ENCODE measurements at places on chromosomes 16 and 17.

DNA sequence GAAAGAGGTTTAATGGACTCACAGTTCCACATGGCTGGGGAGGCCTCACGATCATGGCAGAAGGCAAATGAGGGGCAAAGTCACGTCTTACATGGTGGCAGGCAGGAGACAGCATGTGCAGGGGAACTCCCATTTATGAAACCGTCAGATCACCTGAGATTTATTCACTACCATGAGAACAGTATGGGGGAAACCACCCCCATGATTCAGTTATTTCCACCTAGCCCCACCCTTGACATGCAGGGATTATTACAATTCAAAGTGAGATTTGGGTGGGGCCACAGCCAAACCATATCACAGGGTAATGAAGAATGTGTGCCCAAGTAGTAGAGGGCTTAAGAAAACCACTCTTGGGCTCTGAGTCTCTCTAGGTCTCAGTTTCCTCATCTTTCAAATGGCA lies 85.1 kb downstream of the PRKCB start:
- no peak for DNase-seq

GRCh38 chr16:23245268-23245667 lies 56.8 kb upstream of the SCNN1B start:
- no peak for DNase-seq

DNA sequence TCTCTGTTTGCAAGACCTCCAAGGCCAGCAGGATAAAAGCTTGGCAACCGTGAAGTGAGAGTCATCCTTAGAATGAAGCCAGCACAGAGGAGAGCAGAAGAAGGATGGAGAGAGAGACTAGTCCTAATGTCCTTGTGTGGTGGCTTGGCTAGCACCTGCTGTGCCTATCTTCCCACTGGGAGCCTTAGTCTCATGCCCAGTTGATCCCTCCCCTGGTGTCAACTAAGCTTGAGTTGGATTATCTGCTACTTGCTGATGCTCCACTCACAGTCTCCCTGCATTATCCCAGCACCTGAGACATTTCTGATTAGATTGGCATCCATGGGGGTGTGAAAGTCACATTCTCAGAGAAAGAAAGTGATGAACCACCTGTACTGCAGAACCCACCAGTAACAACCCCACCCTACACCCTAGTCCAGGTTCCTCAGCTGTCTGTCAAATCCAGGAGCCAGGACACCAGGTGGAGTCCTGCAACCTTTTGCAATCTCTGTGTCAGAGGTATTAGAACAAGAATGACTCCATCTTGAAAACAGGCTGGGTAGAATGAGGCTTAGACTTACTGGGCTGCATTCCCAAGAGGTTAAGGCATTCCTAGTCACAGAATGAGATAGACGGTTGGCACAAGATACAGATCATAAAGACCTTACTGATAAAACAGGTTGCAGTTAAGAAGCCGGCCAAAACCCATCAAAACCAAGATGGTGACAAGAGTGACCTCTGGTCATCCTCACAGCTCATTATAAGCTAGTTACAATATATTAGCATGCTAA lies 460.2 kb upstream of the C16orf82 start:
- DNase-seq, result no peak

- DNase-seq, result no peak
Measured at GRCh38 chr17:63274146-63274545, 172.0 kb downstream of the CYB561 start.

- DNase-seq, result no peak
Measured at GRCh38 chr17:39626171-39627046, at the start of gene PPP1R1B. PPP1R1B (plus strand) TSS chr17:39626952; CDS start chr17:39627393, 441 bp downstream.

GRCh38 chr17:8884336-8884990 lies 17.0 kb upstream of the PIK3R6 start:
- DNase-seq, result no peak

- no peak for DNase-seq
Measured at GRCh38 chr17:75604034-75604695, 16.6 kb downstream of the MYO15B start.

GRCh38 chr16:69904495-69905170 lies 46.5 kb upstream of the CLEC18A start:
- no peak for DNase-seq

DNA sequence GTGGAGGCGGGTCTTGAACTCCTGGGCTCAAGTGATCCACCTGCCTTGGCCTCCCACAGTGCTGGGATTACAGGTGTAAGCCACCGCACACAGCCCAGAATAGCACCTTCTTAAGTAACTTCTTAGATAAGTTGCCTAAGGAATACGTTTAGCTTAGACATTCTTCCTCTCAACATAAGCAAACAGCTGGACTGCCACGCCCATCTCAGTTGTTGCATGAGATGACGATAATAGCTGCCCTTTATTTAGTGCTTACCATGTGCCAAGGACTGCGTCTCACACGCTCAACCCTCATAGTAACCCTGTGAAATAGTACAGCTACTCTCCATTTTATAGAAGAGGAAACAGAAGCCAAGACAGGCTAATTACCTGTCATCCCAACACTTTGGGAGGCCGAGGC lies 11.8 kb downstream of the HASPIN start:
- DNase-seq, result no peak

- DNase-seq, result no peak
Measured at GRCh38 chr17:13583996-13584700, 17.6 kb downstream of the HS3ST3A1 start.

DNA sequence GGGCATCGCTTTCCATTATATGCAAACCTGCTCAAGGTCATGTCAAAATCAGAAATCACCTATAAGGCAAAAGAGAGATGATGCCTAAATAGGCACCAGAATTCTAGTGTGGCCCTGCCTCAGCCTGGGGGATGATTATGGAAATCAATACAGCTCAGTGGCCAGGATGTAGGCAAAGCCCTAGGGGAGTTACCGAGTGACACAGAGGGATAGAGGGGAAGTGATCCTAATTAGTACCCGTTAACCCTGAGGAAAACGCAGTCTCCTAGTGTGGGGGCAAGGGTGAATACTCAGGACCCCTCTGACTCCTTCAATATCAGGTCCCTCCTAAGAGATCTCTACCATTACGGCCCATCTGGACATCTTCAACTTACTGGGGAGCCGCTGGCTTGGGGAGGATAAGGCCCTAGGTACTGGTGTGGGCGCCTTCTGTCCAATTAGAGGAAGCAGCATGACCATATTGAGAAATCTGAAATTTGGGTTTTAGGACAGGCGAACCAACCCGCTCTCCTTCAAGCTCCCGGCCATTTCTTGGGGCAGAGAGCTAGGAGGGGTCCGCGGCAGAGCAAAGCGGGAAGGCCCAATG lies 725 bp downstream of the NT5C3B start:
- DNase-seq, result no peak
